ENCODE measurements at places on chromosomes 5 and 9. TPM values are rescaled to one million over a fixed set of nuclear protein-coding genes. Genes with fewer than 3 reads are reported as not detected.

DNA sequence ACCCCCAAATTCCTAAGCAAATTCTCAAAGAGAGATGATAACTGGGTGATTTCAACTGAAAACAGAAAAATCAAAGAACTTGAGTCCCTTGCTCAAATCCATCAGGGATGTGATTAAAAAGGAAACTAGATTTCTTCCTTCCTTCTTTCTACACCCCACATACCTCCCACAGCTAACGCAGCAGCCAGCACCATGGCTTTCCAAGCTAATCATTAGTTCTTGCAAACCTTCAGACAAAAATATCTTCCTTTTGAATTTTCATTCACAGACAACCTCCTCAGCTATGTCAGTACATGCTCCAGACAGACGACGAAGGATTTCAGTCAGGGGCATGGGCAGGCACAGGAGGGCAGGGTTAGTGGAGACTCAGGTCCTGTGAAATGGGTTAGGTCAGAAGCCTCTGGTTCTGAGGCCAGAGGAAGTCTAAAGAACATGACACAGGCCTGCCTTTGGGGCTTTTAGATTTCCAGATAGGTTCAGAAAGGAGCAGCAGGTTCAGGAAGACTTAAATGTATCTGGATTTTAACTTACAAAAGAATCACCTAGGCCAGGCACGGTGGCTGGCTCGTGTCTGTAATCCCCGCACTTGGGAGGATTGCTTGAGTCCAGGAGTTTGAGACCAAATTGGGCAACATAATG lies 173.7 kb upstream of the NFIB start:
- DNase-seq, result no peak

- no peak for DNase-seq
Observed at GRCh38 chr5:103721183-103721582, 158.6 kb upstream of the NUDT12 start.

GRCh38 chr5:169881702-169882303 lies 98.5 kb downstream of the INSYN2B start:
- DNase-seq, result no peak

DNA sequence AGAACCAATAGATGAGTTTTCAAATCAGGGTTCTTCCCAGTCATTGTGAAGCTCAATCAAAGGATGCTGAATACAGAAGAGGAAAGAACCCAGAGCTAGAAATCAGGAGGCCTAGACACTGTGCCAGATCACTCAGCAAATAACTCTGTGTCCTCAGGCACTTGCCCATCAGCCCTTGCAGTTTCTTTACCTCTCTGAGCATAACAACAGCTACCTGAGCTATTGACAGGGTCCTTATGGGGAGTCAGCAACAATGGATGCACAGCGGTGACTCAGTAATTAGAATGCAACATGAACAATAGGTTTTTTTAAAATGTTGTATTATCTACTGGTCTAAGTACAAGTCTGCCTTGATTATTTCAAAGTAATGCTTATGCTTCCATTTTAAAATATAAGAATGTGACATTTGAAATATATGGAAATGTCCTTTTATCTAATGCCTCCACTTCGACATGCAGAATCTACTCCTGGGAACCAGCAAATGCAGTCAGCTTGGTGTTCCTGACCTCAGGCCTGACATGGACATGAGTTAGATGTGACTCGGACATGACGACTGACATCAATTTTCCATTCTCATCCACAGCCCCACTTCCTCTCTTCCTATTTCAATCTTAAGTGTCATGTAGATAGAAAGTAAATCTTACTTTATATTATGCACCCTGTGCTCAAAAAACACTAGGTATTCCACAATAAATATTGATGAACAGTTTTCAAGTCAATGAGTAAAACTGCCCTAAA lies 155.0 kb downstream of the TLE1 start:
- DNase-seq, result peak; percentile 72

DNA sequence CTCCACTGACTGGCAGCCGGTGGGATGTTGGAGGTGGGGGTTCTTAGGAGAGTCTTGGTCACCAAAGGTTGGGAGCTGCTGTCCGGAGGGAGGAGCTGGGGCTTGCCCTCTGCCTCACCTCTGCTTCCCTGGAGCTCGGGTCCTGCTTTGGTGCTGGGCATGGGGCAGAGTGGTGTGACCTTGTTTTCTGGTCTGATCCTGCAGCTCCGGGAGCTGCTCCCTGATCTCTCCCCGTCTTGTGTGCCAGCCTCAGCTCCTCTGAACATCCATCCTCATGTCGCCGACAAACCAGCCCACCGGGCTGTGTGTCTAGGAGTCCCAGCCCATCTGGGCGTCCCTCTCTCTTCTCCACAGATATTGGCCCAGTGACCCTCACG lies 18.7 kb downstream of the HMCN2 start:
- no peak for DNase-seq

DNA sequence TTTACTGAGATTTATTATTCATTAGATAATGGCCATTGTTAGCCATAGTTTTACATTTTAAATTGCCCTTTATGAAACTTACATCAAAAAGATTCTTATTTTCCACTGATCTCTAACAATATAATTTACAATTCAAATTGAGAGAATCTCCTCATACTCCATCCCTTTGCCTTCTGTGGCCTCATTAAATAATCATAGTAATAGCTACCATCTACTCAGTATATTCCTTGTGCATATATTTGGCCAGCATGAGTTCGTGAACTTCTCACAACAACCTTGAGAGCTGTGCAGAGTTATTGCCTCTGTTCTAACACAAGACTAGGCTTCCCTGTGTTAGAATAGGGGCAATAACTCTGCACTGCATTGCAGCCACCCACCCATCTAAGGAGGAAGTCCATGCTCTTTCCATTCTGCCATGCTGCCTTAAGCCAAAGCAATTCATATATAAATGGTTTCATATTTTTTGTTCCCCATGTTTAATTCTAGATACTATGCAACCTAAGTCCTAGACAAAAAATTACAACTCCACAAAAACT lies 99.1 kb downstream of the ADAMTSL1 start:
- no peak for DNase-seq

DNA sequence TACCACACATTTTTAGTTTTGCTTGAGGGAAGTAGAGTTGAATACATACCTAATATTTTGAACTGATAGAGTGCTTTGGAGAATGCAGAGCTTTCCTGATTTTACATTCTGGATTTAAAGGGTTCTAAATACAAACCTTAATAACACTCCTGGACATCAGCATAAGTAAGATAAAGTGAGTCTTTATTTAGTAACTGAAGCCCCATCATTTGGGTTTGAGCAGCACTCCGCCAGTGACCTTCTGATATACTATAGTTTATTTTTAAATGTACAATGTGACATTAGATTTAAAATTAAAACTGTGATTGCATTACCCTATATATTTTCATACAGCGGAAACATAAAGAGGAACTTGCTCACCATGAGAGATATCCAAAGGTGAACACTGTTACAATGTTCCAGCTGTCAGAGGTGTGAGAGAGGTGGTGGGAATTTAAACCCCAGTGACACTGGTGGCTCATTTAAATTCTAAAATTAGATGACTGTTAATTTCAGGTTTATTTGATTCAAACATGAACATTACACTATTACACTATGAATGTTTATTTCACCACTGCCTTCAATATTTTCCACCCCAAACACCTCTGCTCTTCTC lies 203.0 kb upstream of the PCSK5 start:
- no peak for DNase-seq

DNA sequence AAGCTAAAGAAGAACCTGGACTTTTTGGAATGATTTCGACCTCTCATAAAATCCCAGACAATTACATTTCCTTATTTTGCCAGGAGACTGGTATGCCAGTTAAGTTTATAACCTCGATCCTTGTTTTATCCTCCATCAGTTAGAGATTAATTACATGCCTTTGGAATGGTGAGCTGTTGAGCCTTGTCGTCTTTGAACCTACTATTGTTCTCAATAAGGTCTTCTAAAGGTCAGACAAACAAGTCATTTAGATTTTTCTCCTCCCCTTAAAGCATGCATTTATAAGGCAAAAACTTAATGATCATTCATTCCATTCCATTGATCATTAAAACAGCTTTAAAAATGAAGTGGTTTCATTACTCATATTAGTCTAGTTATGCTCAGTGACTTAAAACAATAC lies 304.9 kb downstream of the DOCK8 start:
- no peak for DNase-seq

GRCh38 chr5:145661737-145662485 lies 173.2 kb downstream of the PRELID2 start:
- DNase-seq, result no peak

GRCh38 chr5:112794410-112794809 lies 56.7 kb downstream of the APC start:
- DNase-seq, result no peak

DNA sequence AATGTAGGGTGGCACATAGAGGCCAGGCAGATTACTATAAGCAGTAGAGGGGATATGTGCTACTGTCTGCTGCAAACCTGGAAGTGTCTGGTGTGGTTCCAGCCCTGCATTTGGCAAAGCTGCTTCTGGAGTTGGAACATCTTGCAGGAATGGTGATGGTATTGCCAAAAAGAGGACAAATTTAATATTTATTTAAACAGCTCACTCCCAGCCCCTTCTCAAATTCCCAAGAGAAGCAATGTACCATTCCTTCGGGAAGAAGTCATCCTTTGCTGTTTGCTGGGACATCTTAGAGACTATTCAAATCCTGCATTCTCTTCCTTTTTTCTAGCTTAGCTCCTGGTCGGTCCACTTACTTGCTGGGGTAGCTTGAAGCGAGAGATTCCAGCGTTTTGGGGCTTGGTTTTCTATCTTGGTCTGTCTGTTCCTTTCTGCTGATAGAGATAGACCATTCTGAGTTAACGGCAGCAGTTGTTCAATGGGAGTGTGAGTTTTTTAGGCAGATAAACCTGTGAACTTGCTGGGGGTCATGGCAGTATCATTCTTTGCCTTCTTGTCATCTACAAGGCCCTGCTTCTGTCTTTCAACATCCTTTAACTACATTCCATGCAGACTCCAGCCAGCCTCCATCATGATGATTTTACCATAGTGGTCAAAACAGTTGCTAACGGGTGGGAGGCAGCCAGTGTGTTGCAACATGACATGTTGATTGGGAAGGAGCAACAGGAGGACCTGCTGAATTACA lies 69.9 kb downstream of the RCL1 start:
- no peak for DNase-seq

DNA sequence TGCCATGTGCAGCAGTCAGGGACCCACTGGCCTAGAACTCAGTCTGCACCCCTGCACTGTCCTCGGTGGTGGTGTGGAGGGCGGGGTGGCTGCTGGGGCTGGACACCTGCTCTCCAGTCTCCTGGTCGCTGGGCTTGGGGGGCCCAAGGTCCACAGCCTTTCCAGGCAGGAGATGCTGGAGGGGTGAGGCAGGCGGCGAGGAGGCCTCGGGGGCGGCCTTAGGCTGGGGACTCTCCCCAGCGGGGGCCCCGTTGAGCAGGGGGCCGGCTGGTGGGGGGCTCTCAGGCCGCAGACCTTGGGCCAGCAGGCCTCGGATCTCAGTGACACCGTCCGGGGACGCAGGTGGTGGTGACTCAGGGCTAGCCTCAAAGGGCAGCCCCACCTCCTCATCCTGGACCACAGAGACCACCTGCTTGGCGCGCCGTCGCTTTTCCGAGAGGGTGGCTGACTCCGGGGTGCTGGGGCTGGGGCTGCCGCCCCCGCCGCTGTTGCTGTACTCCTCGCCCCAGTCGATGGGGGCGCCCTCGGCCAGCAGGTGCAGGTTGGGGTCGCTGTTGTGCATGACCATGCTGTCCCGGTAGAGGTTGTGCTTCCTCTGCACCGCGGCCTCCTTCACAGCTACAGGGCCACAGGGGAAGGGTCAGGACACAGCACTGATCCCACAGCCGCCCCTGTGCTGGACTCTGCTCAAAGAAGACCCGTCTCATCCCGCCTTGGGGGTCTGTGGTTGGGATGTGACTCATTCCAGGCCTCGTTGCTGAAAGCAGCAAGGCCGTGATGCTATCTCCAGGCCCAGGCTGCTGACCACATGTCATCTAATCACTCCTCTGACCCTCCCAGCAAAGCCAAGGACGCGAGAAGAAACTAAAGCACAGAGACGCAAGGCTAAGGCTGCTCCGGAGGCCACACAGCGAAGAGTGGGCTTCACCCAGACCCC lies 55.8 kb downstream of the LRSAM1 start:
- no peak for DNase-seq

GRCh38 chr5:132510076-132510475 lies 19.5 kb upstream of the IRF1 start:
- DNase-seq, result peak; percentile 83

GRCh38 chr5:133977161-133977787 lies 8.8 kb upstream of the C5orf15 start:
- DNase-seq, result no peak

DNA sequence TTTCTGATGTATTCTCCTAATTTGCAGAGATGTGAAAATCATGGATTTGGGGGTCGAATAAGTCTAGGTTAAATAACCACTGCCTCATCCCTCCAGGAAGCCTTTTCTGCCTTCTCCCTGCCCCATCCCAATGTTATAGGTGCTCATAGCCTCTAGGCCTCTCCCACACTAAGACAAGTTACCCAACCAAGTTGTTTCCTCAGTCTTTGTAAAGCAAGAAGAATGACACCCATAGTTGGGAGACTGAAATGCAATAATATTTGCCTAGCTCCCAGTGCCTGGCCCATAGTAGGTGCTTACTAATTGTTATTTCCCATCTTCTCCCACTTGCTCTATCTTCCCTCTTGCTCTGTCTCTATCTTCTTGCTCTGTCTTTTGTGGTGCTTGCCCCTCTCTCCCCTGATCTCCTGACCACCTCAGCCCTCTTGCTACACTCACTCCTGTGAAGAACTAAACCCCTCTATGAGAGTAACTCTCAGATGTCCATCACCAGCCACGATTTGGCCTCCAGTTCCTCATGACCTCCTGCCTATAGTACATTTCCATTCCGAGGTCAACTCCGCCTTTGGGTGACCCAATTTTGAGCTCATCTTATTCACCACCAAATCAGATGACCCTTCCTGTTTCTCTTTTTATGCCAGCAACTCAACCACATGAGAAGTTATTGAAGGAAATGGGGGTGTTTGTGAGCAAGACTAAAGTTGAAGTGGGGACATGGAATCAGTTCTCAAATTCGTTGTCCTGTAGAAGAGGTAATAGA lies 7.0 kb downstream of the AFAP1L1 start:
- no peak for DNase-seq

The FSD1L gene
- 2.4 TPM for total RNA-seq

The POLK gene
- 22.4 TPM for total RNA-seq

The CAPSL gene
- not detected for total RNA-seq
